Substantia nigra (tissue), 51 donors: ENCODE measurements at places on chromosomes 7 and 10.

DNA sequence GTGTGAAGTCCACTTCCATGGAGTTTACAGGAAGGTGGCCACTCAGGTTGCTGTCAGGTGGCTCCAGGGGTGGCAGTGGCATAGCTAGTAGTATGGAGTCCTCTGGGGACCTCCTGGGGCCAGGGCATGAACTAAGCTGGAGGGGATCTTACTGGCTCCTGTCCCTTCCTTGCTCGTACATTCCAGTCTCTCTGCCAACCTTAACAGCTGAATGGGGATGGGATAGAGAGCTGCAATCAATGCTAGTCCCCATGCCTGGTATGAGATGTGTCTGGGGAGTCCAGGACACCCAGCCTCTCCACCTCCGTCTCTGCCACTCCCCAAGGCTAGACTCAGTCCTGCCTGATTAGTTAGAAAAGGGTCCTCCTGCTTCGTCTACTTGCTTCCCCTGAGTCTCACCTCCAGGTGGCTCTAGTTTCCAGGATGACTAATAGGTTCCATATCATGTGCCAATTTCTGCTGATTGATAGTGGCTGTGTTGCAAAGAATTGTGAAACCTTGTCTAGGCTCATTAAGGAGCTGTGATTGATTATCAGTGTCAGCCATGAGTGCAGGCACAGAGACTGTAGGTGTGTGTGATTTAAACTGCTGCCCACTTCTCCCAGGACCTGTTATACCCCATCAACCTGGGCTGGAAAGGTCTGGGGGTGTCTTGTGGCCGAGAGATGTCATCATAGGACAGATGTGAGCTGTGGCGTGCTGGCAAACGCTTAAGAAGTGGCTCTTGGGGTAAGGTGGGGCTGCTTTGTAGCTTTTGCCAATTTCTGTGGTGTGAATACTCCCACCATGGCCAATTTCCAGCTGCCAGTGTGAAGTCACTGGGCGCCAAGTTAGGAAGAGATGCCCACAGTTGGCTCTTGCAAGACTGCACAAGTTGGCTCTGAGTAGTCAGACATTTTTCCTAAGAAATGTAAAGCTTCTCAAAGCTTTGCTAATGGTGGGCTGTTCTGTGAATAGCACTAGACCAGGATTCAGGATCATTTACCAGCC lies 59.8 kb downstream of the COL13A1 start:
- no peak for DNase-seq

- DNase-seq, result no peak
Observed at GRCh38 chr7:33578881-33579672, 326.3 kb upstream of the BMPER start.

- DNase-seq, result no peak
Observed at GRCh38 chr7:37344886-37345579, 103.6 kb downstream of the ELMO1 start.

GRCh38 chr7:144487901-144488300 lies 84.4 kb upstream of the NOBOX start:
- no peak for DNase-seq

GRCh38 chr10:111390813-111391563 lies 314.2 kb downstream of the ADRA2A start:
- no peak for DNase-seq

GRCh38 chr7:20013536-20013935 lies 203.6 kb downstream of the MACC1 start:
- DNase-seq, result no peak

DNA sequence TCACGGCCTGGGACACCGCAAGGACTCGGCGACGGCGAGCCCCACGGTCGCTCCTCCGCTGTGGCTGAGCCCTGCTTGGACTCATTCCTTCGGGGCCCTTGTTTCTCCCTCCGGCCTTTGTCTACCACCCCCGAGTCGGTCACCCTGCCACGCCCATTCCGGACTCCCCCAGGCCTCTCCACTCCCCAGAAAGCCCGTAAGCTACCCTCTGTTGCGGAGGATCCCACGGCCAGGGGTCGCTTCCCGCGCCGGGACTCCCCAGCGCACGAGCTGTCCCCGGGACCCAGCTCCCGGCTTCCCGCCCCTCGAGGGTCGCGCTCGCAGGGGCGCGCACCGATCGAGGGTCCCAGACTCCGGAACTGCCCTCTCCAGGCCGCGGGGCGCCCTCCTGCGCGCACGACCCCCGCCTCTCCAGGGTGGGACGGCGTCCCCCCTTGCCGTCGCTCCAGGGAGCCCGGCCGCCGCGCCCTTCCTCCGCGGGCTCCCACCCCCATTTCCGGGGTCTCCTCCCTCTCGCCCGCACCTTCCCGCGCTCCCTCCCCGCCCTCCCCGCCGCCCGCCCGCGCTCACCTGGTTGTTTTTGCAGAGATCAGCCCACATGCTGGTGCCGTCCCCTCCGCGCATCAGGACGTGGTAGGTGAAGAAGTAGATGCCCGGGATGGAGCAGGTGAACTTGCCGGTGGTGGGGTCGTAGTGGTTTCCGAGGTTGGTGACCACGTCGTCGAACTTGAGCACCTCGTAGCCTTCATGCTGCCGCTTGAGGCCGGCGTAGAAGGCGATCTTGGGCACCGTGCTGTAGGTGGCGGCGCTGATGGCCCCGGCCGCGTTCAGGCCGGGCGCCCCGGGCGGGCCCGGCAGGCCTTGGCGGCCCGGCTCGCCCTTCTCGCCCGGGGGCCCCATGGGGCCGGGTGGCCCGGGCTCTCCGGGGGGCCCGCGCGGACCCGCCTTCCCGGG lies 1.5 kb downstream of the C1QL3 start:
- no peak for DNase-seq

DNA sequence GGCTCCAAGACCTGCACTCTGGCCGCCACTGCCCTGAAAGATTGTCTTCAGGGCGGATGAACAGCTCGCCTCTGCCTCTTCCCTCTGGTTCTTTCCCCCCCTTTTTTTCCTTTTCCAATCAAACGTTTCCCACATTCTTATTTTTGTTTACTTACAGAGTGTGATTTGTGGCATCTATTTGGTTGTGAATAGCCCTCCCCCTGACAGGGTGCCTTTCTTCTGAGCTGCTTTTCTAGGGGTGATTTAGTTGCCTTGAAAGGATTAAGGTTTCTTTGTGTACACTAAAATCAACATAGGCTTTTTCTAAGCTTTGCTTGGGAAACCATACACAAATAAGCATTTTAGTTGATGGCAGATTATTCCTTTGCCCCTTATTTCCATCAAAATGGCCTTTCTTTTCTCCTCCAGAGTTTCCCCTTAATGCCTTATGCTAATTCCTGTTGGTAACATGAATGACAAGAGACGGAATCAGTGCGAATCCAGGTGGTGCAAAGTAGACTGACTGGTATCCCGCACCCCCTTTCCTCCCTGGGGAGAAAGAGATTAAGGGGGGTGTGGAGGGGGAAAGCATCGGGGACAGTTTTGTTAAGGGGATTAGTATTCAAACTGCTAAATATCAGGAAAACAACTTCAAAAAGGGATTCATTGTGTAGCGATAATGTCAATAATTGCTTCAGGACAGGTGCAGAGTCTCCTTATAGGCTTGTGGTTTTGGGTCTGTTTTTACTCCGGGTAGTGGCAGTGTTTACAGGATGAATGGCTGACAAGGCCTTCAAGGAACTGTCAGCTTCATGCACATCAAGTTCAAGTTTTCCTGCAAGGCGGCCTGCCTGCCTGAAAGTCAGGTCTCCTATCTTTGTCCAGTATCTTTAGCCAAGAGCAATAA lies 431.6 kb upstream of the GALNT17 start:
- DNase-seq, result no peak

- no peak for DNase-seq
Observed at GRCh38 chr7:113142385-113143119, 24.2 kb upstream of the SMIM30 start.

DNA sequence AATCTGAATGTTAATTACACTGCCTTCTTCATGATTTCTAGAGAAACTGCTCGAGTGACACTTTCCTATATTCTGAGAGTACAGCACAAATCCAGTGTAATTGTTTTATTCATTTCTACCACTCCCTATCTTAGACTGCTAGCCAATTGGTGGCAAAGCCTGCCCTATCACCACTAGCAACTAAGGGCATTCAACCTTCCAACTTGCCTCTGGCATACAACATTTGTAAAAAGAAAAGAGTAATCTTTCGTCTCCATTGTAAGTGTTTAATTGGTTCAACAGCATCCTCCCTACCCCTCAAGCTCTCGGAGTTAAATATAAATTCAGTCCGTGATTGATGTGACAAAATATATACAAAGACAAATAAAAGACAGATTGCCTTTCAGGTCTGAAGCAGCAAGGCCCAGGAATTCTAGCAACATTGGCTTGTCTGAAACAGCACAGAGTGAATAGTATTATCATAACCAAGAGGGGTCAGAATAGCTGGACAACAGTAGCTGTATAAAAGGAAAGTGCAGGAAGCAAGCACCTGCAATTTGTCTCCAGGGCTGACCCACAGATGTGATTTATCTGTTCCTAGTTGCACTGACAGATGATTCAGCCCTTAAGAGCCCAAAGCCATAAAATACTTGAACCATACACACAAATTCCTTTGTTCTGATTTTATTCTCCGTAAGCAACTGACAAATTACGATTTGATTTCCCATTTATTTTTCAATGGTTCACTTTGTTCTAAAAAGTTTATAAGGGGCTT lies 47.6 kb upstream of the ANKRD1 start:
- no peak for DNase-seq

DNA sequence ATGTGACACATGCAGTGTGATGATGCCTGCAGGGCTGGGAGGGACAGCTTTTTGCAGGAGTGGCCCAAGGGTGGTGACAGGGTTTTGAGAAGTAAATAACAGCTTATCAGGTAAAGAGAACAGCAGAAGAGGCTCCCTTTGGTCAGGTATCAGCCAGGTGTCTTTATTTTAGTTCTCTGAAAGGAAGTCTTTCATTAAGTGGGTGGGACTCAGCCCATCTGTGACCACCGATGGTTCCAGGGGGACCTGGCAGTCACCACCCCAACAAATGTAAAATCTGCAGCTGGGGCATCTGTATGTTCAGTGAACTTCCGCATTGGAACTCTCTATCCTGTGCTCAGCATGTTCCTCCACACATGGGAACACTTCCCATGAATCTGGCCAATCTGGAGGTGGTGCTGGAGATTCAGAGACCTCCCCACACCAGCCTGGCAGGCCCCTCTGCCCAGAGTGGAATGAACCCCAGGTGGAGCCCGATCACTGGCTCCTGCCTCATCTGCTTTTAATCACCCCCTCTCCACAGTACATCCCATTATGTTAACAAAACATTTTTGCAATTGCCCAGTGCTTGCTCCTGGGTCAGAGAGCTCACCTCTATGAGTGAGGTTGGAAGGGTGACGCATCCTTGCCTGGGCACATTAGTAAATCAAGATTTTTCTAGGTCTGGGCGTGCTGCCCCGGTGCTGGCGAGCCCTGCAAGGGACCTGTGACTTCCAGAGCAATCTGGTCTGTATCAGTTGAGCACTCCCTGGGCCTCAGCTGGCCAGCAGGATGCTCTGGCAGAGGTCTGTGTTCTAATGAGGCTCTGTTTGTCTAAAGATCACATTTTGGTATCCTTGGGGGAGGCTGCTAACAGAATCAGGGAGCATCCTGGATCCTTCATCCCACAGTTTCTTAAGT lies 140.4 kb upstream of the GDF10 start:
- no peak for DNase-seq

- no peak for DNase-seq
Observed at GRCh38 chr7:129657363-129657762, 45.8 kb downstream of the NRF1 start.

DNA sequence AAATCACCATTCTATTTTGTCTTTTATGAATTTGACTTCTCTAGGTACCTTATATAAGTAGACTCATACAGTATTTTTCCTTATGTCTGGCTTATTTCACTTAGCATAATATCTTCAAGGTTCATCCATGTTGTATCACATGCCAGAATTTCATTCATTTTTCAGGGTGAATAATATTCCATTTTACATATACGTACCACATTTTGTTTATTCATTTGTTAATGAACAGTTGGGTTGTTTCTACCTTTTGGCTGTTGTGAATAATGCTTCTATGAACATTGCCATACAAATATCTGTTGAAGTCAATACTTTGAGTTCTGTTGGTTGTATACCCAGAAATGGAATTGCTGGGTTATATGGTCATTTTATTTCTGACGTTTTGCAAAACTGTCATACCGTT lies 20.7 kb downstream of the AHCYL2 start:
- DNase-seq, result no peak

DNA sequence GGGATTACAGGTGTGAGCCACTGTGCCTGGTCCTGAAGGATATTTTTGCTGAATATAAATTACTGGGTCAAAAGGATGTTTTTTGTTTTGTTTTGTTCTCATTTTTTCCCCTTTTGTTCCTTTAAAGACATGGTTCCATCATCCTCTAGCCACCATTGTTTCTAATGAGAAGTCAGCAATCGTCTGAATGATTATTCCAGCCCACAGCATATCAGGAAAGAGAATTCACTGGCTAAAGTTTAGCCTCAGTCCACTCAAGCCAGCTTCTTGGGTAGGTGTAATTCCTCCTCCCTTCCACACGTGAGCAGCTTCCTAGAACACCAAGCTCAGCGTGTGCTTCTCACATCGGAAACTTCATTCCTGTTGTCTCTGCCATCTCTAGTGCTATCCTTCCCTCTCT lies 112.8 kb upstream of the INSIG1 start:
- DNase-seq, result no peak

DNA sequence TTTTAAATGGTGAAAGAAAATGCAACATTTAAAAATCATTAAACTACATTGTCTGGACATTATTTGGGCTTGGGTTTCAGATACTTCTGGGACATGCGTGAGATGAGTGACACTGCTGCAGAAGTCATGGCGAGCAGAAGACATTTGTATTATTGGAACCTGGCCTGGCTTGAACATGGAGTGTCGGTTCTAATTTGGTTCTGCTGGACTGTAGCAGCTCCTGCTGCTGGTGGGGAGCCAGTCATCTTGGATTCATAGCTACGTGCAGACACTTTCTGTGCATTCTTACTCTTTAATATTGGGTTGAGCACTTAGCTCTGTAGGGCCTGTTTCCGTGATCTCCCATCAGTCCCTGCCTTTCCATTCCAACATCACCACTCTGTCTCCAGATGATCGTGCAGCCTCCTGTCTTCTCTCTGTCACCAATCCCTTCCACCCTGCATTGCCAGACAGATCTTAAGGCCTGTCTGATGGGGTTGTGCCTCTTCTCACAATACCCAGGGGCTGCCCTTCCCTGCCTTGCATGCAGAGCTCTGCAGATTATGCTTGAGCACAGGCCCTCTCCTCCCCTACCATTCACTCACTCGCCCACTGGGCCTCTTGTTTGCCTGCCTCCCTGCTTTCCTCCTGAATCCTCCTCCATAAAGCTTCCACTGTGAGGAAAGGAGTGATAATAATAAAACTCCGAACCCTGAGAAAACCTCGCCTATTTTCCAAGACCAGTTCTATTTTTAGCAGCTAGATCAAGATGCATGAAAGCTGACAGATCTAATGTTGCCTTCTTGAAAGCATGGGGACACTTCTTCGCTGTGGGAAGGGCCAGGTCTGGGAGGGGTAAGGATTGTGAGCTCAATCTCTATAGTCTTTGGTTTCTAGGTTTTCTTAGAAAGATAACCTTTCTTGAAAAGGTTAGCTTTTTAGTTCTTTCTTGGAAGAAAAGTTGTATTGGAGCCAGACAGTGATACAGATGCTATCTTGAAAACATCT lies 32.9 kb downstream of the CELF2 start:
- no peak for DNase-seq

DNA sequence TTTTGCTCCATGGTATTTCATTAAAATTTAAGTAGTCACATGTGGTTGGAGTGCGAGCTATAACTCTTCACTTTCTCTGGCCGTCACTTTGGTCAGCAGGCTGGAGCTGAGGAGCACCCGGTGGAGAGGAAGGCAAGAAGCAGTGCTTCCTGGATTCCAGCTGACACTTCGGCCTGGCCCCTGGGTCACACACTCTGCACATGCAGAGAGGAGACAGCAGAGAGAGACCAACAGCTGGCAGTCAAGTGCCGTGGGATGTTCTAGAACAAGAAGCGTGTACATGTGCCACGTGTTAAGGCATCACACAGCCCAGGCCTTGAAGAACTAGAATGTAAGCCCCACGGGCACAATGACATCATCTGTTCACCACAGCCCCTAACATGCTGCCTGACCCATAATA lies 30.1 kb downstream of the PSAP start:
- no peak for DNase-seq
